ENCODE measurements at places on chromosomes 12 and 14.

DNA sequence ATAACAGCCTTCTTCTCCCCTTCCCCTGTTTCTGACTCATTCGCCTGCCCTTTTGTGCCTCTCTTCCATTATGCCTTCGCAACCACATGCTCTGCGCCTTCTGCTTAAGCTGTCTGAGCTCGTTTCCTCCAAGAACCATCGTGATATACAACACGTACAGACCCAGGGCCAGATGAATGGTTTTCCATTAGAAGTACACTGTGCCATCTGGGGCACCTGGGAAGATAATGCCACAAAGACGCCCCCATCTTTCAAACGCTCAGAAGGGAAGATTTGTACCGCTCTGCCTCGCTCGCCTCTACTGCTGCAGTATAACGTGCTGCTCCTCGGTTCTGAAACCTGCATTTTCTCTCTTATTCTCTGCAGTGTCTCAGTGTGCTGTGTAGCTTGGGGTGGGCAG is 470.9 kb upstream of the STXBP6 start:
- no peak for DNase-seq

DNA sequence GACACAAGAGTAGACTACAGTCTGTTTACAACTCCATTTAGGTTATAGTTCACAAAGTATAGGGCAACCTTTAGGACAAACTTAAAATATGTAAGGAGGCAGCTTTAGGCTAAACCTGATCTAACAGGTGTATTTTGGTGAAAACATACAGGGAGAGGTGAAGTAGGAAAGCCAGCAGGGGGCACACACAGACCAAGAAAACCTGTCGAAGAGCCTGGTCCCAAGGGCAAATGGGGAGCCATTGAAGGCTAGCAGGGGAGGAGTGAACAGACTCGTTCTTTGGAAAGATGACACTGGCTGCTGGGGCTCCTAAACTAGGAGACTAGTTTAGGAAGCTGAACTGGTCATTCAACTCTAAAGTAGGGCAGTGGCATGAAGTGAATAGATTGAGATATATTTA is 138.8 kb upstream of the WSCD2 start:
- DNase-seq: no peak

GRCh38 chr12:123532019-123532418 is 1.5 kb downstream of the RILPL1 start:
- no peak for DNase-seq

GRCh38 chr14:50844391-50844790 is 13.4 kb upstream of the NIN start:
- DNase-seq: no peak

GRCh38 chr14:74979442-74980397 is 23.0 kb upstream of the EIF2B2 start:
- DNase-seq: no peak

DNA sequence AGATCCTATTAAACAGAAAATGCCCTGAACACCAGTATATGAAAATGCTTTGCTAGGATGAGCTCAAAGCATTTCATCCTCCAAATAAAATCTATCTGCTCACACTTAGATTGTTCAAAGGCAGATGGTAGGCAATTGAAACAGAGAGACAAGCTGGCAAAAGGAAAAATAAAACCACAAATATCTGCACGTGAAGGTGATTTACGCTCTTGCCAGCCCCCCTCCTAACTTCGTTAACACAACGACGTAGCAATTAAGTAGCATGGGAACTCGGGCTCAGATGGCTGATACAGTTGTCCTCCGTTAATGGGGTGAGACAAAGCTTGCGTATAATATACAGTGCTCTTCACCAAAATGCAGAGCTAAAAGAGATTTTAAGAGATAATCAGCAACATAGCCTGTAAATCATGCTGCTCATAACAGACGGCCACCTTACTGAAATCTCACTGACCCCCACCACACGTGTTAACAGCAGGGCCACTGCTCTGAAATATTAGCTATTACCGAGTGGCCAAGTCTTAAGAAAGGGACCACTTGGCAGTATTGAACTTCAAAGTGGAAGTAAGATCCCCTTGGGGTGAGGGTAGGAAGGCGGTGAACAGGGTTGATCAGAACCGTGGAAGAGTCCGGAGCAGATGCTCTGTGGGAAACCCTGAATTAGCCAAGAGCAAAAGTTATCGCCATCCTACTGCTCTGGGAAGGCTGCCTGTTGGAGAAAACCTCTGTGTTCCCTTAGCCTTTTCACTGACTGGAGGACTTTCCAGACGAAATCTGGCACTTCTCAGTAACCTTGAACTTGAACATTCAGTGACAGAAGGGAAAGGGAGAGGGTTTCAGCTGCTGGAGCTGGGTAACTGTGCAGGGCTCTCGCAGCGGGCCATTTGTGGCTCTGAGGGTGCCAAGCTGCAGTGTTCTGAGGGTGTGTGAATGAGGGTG is 23.1 kb downstream of the ETV6 start:
- DNase-seq: no peak

DNA sequence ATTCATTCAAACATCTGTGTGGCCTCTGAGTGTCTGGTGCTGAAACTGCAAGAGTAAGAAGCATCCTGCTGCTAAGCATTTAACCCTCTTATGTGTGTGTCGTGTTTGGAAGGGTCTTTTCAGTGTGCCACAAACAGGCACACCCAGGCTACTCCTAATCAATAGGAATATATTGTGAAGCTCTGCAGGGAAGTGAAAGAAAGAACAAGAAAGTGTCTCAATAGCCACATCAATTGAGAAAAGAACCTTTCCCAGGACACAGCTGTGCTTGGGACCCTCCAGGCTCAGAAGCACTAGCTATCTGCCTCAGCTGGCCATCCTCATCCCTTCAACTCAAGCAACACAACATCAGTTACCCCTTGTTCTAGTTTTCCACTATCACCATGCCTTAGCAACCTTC is 13.4 kb upstream of the KRAS start:
- DNase-seq: no peak

DNA sequence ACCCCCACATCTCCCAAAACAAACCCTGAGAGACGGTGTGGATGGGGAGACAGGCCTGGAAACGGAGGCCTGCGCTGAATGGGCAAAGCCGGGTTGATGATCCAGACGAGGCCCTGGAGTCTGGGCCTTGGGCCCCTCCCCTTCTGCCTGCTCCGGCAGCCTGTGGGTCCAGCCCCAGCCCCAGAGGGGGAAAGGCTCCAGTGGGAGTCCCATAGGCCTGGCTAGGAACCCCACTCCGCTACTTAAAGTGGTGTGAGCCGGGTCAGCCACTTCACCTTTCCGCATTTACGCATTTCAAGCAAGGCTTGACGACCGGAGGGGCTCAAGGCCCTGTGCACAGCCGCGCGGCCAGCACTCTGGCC is 695 bp upstream of the TNFAIP2 start:
- no peak for DNase-seq

- no peak for DNase-seq
Observed at GRCh38 chr12:106248312-106248845, 559 bp upstream of the CKAP4 start.

GRCh38 chr12:3138941-3139511 is 61.8 kb downstream of the TSPAN9 start:
- DNase-seq: no peak

GRCh38 chr14:94126800-94127199 is 2.6 kb downstream of the IFI27L2 start:
- no peak for DNase-seq
